ENCODE measurements at places on chromosomes 2 and 18.

DNA sequence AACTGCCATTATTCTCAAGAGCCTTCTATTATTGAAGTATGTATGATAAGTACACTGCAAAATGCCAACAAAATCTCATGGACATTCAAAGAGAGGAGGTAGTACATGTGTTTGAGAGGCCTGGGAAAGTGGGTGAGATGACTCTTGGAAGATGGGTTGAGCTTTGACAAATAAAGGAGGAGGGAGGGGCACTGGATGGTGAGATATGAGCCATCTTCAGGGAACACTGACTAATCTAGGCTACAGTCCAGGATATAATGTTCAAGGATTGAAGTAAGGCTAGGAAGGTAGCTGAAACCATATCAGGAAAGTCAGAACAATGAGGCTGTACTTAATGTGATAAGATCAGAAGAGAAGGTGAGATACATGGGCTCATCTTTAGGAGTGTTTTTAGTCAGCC, 559.7 kb downstream of the ZEB2 start:
- DNase-seq: no peak

DNA sequence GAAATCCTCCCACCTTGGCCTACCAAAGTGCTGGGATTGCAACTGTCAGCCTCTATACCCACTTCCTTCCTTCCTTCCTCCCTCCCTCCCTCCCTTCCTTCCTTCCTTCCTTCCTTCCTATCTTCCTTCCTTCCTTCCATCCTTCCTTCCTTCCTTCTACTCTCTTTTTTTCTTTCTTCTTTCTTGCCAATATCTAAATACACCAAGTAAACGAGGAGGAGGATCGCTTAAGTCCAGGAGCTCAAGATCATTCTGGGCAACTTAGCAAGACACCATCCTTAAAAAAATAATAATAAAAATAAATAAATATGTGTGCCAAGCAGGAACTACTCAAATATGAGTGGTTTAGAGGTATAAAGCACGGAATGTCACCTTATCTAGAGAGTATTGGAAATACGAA, 249.4 kb upstream of the TRIB2 start:
- no peak for DNase-seq

DNA sequence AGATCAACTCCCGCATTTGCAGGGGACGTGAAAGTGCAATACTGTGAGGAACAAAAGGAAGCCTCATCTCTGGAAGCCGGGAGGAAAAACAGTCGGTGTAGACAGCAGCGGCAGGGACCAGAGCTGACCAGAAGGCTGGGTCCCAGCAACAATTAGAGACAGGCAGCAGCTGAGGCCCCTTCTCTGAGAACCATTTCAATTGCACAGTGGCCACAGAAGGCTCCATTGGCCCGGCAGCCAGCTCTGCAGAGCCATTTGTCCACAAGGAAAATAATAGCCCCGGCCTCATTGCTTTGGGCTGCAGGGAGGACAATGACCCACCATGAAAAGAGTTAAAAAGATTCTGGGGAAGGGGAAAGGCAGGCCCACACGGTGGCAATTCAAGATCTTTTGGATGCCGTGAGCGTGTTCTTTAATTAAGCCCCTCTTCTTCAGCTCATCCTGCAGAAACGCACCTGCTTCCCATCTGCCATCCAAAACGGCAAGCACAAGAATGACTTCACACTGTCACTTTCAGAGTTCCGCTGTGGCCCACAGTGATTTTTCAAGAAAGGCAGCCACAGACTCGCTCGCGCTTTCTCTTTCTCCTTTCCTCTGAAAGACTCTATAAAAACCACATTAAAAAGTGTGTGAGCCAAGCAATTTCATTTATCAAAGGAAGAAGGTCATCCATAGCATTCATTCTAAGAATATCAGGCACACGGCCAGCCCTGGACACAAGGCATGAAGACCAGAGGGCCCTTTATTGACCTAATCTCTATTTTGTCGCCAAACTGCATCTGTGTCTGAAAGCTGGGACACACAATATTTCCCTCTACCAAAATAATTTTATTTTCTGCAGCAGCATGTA, 293.6 kb downstream of the SOX11 start:
- DNase-seq: no peak

- no peak for DNase-seq
Measured at GRCh38 chr18:13323186-13323585, 104.6 kb downstream of the LDLRAD4 start.

GRCh38 chr2:100365434-100365833, 43.1 kb upstream of the LONRF2 start:
- no peak for DNase-seq

DNA sequence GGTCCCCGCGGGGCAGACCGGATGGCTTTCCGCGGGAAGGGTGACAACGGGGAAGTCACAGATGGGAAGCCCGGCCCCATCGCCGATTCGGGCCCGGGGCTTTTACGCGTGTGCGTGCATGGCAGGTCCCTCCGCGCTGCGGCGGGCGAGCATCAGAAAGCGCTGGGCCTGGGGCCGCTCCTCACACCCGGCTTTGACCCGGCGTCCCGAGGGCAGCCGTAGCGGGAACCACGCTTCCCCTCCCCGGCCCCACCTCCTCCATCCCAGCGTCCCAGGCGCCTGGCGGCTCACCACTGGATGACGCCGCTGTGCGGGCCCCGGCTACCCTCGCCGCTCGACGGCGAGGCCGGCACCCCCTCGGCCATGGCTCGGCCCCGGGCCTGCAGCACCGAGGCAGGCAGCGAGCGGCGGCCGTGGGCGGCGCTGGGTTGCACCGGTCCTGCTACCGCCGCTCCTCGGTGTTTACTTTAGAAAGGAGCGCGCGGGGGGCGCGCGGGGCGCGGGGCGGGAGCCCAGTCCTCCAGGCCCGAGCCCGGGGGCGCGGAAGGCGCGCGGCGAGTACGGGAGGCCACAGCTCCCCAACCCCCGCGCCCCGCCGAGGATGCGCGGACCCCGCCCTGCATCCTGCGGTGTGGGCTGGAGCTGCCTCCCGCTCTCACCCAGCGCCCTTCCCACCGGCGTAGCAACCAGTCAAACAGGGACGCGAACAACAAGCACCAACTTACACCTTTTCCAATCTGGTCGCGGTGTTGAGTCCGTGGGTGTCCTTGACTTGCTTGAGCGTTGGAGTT, 806 bp downstream of the RFX8 start:
- DNase-seq: no peak

DNA sequence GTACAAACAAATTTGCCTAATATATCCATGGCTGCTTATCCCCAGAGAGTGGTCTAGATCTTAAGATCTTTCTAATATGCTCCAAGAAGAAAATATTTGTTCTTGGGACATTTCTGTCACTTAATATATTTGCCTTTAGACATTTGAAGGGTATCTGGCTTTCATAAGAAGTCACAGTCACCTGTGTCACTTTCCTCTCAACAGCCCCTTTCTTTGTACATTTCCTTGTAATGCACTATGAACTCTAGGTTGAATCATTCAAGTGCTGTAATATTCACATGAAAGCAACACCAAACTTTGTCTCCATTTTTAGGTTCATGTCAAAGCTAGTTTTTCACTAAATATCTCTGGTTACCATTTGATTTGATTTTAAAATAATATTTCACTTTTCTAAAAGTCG, 41.4 kb upstream of the NABP1 start:
- no peak for DNase-seq

DNA sequence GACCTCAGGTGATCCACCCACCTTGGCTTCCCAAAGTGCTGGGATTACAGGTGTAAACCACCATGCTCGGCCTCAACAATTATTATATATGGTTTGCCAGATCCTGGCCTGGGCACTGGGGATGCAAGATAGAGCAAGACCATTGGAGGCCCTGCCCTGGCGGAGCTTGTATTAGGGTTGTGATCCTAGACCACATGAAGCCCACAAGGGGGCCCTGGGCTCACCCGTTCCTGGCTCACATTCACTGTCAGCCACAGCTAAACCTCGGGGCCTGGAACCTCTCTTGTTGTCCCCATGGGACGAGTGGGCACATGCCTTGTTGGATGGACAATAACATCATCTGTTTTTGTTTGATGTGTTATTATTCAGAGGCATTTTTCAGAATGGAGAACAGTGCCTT, 14.9 kb downstream of the HPCAL1 start:
- DNase-seq: no peak

GRCh38 chr2:205689820-205690219, 7.5 kb downstream of the NRP2 start:
- no peak for DNase-seq

DNA sequence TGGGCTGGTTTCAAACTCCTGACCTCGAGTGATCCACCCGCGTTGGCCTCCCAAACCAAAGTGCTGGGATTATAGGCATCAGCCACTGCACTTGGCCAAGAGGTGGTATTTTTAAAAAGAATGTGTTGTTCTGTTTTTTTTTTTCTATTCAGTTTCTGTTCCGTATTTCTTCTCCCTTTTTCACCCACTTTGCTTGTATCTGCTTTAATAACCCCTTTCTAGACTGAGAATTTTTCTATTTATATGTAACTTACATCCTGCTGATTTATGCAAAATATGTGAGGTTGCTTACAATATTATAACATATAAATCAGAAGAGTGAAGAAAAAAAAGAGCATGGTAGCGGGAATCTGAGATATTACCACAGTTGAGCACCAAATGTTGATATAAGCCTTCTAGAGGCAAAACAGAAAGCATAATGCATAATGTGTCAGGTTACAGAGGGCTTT, 17.2 kb upstream of the LYPD6B start:
- DNase-seq: no peak

- no peak for DNase-seq
Measured at GRCh38 chr2:207284556-207285472, 119.1 kb upstream of the KLF7 start.

GRCh38 chr2:237569896-237570295, 3.5 kb downstream of the PRLH start:
- DNase-seq: no peak

DNA sequence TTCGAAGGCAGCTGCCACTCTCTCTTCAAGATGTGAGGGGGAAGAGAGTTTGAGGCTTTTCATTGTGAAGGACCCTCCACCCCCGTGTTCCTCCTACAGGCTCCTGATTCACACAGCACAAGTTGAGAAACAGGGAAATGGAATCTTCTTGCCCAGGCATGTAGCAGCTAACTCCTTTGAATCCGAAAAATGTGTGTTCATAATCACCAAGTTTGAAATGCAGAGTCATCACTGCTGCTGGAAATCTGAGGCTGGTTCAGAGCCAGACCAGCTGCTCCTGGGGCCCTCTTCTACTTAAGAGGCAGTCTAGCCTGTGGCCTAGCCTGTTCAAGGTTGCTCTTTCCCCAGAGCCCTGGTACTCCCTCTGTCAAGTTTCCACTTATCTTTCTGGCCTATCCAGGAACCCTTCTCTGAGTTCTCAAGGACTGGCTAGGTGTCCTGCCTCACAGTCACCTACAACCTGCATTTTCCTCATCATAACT, 166.4 kb downstream of the TMEM247 start:
- DNase-seq: no peak

DNA sequence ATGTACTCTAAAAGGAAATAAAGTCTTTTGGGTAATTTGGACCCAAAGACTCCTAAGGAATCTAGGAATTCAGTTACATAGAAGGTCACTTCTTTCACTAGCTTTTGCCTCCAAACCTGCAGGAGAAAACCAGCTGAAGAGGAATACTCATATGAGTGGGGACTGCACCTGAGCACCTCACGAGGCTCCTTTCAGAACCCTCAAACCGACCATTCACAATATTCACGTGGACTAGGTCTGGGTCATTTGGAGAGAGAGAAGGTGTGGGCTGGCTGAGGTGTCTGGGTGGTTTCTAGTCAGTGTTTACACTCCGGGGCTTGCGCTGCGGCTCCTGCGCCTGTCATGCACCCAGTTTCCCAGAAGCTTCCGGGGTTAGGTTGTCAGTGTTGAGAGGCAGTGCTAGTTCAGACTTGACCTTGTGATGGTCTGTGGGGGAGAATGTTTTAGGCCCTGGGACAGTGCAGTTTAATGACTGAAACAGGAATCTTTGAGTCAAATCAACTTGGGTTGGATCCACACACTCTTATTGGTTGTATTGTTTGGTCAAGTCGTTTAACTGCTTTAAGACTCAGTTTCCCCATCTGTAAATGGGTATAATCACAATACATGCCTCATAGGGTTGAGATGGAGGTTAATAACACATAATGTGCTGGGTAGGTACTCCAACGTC, 78.4 kb downstream of the LIMS1 start:
- no peak for DNase-seq

DNA sequence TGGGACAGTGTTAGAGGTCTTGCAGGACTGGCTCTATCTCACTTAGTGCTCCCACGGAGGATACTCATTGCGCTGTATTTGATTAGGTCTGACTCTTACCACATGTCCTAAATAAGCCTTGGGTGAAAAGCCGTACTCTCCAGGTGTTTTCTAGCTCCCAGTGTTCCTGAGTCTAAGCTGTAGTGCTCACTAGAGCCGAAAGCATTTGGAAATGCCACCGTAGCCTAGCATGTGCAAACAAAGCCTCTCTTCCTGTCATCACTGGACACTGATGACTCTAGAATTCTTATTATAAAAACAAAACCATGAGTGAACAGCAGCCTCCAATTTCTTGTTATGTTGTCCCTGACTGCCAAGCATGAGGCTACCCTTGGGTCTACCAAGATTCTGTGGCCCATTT, 206.2 kb downstream of the TPGS2 start:
- DNase-seq: no peak

- DNase-seq: no peak
Measured at GRCh38 chr18:39959839-39960238, 1995.2 kb upstream of the PIK3C3 start.

GRCh38 chr2:2660789-2661355, 329.8 kb upstream of the MYT1L start:
- DNase-seq: no peak

DNA sequence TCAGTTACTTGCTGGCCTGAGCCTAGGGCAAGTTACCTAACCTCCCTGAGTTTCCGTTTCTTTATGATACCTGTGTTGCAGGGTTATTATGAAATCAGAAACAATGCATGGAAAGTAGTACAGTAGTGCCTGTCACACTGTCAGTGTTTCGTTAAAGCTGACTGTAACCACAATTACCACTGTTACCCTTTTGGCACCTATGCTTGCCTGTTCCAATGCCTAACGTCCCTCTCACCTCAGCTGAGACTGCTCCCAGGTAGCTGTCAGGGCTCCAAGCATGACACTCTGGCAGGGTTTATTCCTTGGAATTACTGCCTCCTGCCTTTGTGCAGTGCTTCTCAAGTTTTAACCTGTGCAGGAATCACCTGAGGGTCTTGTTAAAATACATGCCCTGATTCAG, 135.2 kb upstream of the RBMS1 start:
- DNase-seq: no peak

DNA sequence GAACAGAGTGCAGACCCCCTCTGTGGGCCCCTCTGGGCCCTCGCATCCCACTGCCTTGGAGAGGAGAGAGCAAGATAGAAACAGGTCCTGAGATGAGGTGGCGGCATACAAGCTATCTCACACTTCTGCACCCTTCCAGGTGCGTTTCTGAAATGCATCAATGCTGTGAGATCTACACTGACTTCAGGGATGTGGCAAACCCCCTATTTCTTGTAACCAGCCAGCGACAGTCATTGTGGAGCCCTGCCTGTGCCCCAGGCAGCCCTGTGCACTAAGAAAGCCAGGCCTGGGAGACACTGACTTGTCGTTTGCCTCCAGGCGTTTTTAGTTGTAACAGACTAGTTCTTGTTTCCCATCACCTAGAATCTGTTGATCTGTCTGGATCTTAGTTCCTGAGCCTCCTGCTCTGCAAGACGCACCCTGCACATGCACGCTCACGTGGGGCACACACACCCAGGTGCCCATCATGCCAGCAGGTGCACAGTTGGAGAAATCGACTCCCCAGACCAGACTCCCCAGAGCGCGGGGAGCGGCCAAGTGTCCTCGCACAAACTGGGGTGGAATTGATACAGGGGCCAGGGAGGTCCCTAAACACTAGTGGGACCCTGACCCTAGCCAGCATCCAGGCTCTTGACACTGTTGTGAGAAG, 238.0 kb downstream of the FAM210A start:
- no peak for DNase-seq

GRCh38 chr2:120828829-120829632, 93.4 kb downstream of the GLI2 start:
- no peak for DNase-seq

GRCh38 chr2:65281627-65282351, 54.2 kb downstream of the ACTR2 start:
- DNase-seq: no peak

All from stimulated activated CD8-positive, alpha-beta memory T cell treated with anti-CD3 and anti-CD28 coated beads, Interleukin-15, amount 100 ng/mL, for 24 hours (primary cell).